Caki2 (cell line): ENCODE measurements at places on chromosomes 2 and 18.

GRCh38 chr2:36530178-36530982 lies 67.6 kb downstream of the FEZ2 start:
- DNase-seq = no peak

GRCh38 chr2:225100856-225101294 lies 58.6 kb upstream of the DOCK10 start:
- peak; percentile 81 for DNase-seq

GRCh38 chr2:88077080-88077479 lies 9.5 kb downstream of the SMYD1 start:
- no peak for DNase-seq

GRCh38 chr18:49193897-49194296 lies 243.1 kb upstream of the SMAD7 start:
- no peak for DNase-seq

DNA sequence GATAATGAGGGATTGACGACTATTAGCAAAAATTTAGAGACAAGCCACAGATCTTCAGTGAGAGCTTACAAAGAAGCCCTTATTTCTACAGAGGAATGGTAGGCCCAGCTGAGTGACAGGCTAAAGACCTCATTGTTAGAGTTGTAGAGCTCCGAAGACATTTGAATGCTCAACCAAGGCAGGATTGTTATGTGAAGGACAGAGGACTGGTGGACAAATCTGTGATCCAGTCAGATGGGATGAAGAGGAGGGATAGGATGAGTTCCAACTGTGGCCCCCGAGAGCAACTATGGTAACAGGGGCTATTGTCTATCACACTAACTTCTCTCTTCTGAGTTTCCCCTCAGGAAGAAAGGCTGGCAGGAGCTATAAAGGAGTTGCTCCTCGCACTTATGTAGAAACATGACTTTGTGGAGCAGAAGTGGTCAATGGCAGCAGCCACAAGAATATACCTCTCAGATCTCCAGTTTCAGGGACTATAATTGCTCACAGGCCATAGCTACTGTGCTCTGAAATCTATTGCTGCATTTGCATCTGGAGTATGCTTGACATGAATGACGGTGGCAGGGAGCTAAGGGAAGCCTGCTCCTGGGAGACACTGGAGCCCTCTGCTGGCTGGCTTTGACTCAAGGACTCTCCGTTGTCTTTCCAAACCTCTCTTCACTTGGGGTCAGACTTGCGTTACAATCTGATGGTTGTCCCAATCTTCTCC lies 50.3 kb upstream of the GREB1L start:
- DNase-seq = no peak

GRCh38 chr2:223100061-223100511 lies 48.1 kb downstream of the KCNE4 start:
- no peak for DNase-seq

GRCh38 chr2:151552287-151552686 lies 142.6 kb downstream of the RIF1 start:
- no peak for DNase-seq

DNA sequence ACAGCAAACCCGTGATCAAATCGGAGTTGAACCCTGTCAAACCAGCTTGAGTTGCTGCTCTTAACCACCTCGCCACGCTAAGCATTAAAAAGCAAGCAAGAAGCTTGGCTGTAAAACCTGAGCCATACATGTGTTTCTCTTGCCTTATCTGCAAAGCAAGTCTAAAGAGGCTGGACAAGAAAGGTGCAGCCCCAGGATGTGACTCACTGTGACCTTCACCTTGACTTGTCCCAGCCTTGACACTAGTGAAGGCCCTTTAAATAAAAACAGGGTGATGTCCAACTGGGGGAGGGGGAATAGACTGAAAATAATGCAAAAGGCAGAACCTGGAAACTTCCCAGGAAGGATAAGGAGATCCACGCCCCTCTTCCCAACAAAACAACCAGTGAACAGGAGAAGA lies 127.6 kb upstream of the NPAS2 start:
- no peak for DNase-seq

DNA sequence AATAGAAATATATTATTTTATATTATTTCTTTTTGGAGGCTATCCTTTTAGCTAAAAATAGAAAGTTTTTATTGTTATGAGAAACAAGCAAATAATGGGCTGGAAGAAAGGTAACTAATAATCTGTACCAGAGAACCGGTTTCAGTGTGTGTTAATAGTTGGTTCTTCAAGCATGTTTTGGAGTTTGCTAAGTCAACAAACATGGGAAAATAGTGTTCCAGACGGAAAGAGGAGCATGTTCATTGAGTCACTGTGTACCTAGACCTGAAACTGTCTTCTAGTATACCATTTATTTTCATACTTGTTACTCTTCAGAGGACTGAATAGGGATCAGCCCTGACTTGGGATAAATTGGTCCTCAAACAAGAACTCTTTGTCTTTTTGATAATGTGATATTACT lies 134.5 kb upstream of the CWC22 start:
- no peak for DNase-seq

- no peak for DNase-seq
These were observed 238.8 kb downstream of the ACTR3 start for GRCh38 chr2:114128725-114129124.

DNA sequence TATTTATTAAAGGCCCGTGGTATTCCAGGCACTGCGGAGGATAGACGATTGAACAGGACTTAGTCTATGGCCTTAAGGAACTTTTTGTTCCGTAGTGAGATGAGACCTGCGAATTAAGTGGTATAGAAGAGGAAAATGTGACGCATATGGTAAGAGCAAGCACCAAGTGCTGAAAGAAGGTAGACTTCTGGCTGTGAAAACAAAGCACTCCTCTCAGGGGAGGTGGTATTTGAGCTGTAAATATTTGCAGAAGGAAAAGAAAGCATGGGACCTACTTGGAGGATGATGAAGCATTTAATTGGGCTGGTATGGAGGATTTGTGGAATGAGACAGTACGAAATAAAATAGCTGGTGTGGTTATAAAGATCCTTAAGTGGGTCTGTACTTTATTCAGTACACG lies 62.5 kb downstream of the GPR39 start:
- DNase-seq = no peak

GRCh38 chr2:233976690-233977294 lies 59.6 kb downstream of the TRPM8 start:
- peak; percentile 68 for DNase-seq

- DNase-seq = no peak
These were observed 14.9 kb downstream of the PROKR1 start for GRCh38 chr2:68658266-68658665.

DNA sequence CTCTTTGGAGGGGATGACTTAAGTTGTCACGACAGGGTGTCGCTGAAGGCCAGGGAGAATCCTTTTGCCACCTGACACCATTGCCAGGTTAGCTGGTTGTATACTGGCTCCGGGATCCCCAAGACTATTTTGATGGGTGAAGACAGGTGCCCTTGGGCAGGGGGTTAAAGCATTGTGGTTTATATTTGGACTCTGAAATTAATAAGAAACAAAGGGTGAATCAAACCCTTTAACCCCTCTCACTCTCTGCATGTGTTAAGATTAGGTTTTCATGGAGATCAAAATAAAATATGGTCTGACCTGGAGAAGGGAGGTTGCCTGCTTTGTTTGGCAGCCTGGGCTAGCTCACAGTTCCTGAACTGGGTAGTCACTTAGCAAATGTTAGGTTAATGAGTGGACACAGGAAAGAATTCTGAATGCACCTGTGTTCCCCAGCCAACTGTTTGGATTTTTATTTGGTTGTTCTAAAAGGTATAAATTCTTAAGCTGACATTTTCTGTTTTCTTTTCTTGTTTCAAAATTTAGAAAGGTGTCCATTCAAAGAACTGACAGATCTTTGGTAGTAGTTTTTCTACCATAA lies 301.7 kb downstream of the KCNS3 start:
- DNase-seq = no peak

DNA sequence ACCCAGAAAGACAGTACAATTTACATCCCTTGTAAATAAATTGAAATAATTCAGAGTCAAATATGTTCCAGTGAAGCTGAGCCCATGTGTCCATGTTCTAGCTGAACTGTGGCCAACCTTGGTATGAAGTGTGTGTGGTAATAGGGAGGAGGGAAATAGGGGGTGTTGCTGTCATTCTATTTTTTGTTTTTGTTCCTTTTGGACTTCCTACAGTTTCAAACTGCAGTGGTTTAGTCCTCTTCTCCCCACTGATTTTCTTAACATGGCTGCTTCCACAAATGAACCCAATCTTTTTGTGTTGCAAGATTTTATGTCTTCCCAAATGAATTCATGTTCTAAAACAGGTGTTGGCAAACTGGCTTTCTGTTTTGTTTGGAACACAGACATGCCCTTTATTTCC lies 156.9 kb downstream of the CCBE1 start:
- DNase-seq = no peak

DNA sequence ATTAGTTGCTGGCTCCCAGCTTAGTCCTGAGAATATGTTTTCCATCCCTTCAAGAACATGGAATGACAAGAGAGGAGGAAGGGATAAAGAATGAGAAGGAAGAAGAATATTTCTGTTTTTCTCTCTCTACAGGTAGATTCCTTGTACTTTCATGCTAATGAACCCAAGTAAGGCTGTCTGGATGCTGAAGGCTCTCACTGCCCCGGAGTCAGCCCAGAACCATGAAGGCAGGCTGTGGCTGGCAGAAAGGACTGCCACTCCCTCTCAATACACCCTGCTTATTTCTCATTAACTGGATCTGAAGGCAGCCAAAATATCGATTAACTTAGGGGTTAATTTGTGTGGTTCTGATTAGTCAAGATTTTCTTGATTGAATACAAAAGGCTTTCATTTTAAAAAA lies 93.1 kb upstream of the NPAS2 start:
- no peak for DNase-seq

DNA sequence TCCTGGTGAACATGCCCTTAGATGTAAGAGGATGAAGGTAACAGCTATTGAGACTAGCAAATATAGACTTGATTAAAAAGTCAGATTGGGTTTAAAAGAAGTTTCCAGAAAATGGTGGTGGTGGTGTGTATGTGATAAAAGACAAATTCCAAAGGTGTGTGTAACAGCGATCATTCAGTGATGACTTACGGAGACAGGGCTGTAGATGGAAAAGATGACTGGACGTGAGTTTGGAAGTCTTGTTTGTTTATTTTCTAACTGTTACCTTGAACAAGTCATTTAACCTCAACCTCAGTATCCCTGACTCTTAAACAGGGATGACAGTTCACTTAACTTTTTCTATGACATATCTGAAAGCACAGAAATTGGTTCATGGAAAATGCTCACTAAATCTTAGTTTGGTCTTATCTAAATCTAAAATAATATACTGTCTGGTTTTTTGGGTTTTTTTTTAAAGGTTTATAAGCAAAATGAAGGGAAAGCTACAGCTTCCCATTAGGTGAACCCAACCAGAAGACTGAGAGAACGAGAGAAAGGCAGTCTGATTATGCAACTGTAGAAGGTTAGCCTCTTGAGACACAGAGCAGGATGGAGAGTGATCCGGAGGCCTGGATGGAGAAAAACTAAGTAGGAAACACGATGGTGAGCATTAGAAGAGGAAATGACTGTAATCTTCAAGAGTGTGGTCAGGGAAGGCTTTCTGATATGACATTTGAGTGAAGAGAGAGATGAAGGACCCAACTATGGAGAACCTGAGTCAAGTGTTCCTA lies 71.9 kb downstream of the TCF4 start:
- no peak for DNase-seq

GRCh38 chr2:221156062-221156734 lies 415.9 kb downstream of the EPHA4 start:
- DNase-seq = no peak

GRCh38 chr2:172427990-172428831 lies 825 bp downstream of the ITGA6 start:
- peak; percentile 25 for DNase-seq

- DNase-seq = peak; percentile 71
These were observed 90.6 kb downstream of the POU3F3 start for GRCh38 chr2:104944495-104944894.

DNA sequence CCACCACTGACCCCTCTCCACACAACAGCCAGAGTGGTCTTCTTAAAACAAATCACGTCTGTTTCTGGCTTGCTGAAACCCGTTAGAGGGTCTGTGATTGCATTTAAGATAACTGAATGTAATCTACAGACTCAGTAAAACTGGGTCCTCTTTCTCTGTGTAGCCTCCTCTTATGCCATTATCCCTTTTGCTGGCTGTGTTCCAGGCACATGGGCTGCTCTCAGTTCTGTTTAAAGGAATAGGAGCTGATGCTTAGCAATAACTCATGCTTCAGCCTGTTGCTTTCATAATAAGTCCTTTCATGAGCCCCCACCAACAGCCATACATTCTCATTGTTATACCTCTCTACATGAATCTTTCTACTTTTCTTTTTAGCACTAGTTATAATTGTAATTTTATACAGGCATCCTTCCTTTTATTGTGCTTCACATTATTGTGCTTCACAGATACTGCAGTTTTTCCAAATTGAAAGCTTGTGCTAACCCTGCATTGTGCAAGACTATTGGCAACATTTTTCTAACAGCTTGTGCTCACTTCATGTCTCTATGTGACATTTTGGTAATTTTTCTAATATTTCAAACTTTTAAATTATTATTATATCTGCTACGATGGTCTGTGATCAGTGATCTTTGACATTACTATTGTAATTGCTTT lies 782.6 kb downstream of the MBD2 start:
- DNase-seq = no peak

DNA sequence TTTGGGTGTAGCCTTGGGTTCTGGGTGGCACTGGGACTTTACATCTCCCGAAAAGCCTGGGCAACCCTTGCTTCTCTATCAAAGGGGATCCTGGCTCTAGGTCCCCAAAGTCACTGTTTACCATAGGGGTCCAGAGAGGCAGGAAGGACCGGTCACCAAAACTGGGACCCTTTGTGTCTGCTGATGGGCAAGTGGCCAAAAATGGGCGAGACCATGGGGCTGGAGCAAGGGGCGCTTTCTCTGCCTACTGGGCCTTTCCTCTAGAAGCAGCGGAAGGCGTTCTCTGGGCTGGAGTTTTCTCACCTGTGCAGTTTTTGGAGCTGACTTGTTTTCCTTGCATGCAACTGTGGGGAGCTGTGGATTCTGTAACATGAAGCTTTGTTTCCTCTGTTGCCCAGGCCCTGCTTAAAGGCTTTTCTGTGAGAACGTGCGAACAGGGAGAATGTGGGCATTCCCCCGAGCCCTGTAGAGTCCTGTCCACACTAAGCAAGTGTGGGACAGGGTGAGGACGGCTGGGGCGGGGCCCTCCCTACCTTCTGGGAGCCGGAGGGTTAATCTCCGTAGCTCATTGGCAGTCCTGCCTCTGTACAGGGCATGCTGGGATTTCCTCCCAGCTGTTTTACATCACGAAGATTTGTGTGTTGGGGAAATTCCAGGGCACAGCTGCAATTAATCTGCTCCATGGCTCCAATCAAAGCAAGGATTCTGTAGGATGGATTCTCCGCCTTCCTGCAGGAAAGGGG lies 50.2 kb downstream of the TGOLN2 start:
- DNase-seq = no peak

- DNase-seq = no peak
These were observed 22.5 kb downstream of the KIF1A start for GRCh38 chr2:240797500-240797895.
